ENCODE measurements at places on chromosomes 5 and 9.

GRCh38 chr9:125682340-125682739 lies 24.7 kb downstream of the MAPKAP1 start:
- DNase-seq, result no peak

DNA sequence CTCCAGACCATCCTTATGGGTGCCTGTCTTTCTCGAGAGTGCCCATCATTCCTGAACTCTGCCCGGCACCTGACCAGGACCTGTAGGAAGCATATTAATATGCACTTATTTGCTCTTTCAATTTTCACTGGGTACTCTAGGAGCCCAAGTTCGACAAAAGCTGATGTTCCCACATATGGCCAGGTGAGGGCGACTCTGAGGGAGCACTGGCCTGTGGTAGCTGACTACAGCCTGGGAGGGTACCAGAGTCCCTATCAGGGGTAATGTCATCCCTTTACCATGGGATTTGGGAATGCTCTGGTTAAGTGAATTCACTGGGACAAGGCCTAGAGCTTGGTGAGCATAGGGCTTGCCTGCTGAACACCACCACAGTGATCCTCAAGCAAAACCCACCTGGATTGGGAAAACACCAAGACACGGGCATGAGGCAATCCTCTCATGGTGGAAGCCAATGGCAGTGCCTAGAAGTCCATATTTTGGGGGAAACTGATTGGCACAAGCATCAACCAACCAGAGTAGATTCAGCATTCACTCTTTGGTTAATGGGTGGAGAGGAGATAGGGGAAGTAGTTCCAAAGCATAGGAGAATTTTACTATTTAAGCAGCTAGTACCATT lies 112.2 kb downstream of the MTX3 start:
- DNase-seq, result no peak

DNA sequence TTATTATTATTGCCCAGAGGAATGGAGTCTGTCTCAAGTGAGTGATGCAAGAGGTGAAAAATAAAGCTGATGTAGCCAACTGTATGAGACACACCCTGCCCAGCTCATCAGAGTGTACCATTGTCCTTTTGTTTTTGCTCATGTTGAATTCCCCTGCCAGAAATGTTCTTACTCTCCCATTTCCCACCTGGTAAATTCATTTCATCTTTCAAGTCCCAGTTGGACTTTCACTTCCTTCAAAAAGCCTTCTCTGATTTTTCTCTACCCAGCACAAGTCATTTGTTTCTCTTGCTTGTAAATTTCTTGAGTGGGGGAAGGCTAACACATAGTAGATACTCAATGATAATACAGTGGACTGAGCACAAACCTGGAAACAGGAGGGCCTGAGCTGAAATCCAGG lies 394.5 kb upstream of the ZNF462 start:
- no peak for DNase-seq

GRCh38 chr9:108396193-108396592 lies 459.6 kb downstream of the ACTL7B start:
- no peak for DNase-seq

- no peak for DNase-seq
These were observed 1003.3 kb upstream of the COX7C start for GRCh38 chr5:85614489-85614888.

- no peak for DNase-seq
These were observed at the start of gene BRD3OS for GRCh38 chr9:134024828-134025605. Gene BRD3OS, plus strand, starts transcription at chr9:134025481. Its CDS starts 1,267 bp downstream, at chr9:134026748.

DNA sequence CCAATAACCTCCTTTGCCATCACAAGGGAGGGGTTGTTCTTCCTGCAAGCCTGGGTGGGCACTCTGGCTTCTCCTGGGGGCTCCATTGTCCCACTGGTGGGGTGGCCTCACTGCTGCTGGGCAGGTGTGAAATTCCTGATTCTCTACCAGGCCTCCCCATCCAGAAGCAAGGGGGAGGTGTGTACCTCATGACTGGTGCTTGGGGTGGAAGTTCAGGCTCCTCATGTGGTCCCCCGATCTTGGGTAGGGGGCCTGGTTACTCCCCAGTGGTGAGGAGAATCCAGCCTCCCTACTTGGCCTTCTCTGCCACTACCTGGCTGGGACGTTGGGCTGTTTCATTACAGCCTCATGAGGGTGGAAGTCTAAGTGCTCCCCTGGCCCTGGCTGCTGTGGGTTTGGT lies 433.9 kb downstream of the IRX2 start:
- no peak for DNase-seq

DNA sequence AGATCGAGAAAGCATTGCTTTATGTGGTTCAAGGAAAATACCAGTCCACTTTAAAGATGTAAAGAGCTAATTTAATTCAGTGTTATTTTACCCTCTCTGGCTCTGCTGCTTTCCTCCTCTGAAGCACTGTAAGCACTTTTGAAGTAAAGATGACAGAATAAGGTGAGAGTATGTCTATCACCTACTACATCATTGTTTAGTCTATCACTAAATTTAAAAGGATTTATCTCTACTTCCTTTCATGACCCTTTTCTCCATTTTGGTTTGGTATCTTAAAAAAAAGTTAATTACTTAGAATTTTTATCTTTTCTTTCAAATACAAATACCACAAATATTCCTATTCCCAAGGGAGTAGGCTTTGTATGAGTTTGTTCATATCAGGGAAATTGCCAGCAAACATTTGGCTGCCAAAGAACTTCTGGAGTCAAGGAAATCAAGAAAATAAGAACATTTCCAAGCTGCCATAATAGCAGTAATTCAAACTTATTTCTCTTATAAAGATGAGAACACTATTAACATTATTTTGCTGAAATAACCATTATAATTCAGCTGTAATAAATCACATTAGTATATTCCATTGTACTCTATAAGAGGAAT lies 77.8 kb downstream of the SLC38A9 start:
- DNase-seq, result no peak

DNA sequence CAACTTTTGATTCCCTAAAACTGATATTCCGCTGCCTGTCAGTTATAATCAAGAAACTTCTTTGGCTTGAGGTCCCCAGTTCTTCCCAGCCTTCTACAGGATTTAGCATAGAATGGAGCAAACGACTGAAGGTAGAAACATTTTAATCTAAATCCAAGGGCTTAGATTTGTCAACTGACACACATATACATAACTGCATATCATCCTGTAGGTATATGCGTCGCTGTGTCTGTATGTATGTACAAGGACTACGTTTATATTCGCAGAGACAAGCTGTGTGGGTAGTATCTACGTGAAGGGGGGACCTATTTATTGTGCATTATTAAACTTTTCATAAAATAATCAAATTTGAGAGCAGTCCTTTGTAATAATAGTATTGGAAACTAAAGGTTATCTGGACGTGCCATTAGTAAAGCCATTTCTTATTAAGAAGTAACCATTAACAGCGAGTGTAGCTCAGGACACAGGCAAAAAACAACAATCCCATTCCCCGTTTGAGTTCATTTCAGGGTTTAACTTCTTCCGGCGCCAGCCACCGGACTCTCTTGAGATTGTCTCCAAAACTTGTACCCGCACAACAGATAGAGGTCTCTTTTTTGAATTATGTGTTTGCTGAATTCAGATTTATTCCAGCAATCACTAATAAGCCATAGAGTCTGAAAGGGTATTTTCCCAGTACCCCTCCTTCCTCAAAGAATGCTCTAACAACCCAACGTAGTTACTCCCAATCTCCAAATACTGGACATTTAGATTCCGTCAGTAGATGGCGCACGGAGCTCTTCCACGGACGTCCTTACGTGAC lies 2.1 kb upstream of the MLLT3 start:
- DNase-seq, result no peak

- DNase-seq, result no peak
These were observed 279.2 kb downstream of the NSG2 start for GRCh38 chr5:174324680-174325079.

DNA sequence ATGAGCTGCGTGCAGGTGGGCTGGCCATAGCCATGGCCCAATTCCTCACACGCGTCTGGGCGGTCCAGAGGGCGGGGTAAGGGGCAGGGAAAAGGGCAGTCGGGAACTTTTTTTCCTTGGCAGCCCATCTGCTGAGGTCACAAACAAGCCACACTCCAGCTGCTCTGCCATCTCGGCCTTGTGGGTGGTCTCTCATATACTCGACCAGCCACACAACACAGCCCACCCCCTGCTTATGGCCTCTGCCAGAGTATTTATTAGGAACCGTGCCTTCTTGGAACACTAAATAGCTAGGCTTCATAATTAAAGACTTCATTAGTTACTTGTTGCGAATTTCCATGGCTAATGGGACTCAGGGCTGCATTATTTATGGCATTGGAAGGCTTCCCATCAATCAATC lies 98.5 kb upstream of the LHFPL2 start:
- no peak for DNase-seq

- DNase-seq, result no peak
These were observed 2257.5 kb upstream of the C9orf72 start for GRCh38 chr9:29830821-29831220.

DNA sequence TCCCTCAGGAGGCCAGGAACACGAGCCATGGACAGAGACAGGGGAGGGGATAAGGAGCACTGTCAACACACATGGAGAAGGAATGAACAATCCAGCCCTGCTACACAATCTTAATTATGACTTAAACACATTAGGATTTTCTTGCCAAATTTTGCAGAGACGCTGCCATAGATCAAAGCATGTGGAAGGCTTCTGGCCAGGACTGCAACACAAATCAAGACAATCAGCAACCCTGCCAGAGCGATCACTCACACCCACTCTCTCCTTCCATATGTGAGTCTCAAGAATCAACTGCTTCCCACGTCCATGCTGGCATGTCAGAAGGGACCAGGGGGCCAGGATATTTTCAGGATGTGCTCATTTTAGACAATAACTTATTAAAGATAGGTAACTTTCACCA lies 85.6 kb downstream of the ROR2 start:
- DNase-seq, result no peak

- DNase-seq, result no peak
These were observed 158.5 kb downstream of the MLLT3 start for GRCh38 chr9:20463823-20464222.

GRCh38 chr9:93197670-93198069 lies 13.7 kb downstream of the WNK2 start:
- DNase-seq, result no peak

DNA sequence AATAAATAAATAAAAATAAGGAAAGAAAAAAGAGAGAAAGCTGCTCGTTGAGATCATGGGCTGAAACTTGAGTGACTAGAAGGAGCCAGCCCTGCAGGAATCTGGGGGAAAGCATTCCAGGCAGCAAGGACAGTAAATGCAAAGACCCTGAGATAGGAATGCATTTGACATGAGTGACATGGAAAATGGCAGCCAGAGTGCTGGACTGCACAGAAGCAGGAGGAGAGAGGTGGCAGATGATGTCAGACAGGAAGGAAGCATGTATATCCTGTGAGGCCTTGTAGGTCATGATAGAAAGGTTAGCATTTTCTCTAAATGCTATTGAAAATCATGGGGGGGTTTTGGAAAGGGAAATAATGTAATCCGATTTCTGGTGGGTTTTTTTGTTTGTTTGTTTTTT lies 29.1 kb downstream of the ADRA1B start:
- DNase-seq, result no peak

DNA sequence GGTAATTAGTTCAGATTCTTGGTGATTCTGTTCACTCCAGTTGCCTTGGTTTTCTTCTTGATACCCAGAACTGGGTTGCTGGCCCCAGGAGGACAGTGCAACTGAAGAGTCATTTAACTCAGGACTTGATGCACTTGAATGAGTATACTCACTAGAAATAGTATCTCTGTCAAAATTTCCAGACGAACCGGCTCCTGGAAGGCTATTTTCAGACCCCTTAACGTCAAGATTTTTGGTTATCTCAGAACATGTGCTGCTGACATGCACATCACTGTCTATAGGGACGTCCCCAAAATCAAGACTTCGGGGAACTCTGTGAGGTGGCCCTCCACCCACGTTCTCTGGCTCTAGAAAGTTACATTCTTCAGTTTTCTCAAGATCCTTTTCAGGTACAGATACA lies 56.7 kb upstream of the PCA3 start:
- DNase-seq, result no peak

GRCh38 chr9:6433410-6433809 lies 20.4 kb downstream of the UHRF2 start:
- DNase-seq, result no peak

DNA sequence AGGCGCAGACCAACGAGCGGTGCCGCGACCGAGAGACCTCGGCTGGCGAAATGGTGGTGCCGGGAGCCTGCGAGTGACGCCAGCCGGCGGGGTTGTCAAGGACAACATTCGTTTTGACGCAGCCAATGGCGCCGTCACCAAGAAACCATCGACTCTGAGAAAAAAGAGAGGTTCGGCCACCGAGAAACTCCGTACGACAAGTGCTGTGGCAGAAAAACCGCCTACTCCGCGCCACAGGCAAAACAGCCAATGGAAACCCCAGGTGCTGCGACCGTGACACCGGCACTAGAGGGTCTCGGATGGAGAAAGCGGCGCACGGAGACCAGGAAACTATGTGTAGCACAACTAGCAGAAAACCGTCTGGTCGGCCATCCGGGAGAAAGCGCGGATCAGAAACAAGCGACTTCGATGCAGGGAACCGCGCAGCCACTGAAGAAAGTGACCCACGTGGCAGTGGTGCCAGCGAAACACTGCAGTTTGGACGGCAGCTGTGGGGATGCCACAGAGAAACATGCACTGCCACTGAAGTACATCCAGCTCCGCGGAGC lies 88.8 kb downstream of the ANXA2R start:
- DNase-seq, result no peak

DNA sequence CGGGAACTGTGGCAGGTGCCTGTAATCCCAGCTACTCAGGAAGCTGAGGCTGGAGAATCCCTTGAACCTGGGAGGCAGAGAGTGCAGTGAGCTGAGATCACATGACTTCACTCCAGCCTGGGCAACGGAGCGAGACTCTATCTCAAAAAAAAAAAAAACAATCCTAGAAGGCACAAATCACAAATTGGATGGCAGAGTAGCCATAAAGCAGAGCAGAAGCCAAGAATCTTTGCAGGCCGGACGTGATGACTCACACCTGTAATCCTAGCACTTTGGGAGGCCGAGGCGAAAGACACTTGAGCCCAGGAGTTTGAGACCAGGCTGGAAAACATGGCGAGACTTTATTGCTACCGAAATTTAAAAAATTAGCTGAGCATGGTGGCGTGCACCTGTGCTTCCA lies 9.2 kb upstream of the FUBP3 start:
- DNase-seq, result no peak

DNA sequence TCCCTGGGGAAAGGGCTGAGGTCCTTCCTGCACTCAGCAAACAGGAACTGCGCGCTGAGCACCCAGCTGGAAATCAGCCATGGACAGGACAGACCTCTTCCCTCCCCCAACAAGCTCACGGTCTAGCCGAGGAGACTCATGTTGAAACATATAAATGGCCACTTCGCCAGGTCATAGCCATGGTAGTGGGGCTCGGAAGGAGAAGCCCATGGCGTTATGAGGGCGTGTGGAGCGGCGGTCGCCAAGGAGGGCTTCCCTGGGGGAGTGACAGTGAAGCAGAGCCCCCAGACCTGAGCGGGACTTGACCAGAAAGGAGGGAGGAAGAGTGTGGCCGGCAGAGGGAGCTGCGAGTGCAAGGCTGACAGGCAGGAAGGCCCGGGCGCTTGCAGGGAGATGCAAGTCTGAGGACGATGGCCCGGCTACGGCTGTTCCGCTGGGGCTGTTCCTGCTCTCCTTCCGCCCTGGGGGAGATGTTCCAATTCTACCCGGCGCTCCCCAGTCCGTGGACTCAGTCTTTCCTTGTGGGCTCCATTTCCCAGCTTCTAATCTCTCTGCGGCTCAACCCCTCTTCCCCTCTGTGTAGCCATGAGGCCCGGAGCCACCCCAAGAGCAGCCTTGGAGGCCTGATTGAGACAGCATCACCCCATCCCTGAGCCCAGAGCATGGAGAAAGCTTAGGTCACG lies 43.9 kb upstream of the PRRC2B start:
- no peak for DNase-seq

GRCh38 chr5:76718880-76719279 lies 3.0 kb downstream of the F2R start:
- no peak for DNase-seq

GRCh38 chr9:111854799-111855198 lies 41.8 kb upstream of the UGCG start:
- no peak for DNase-seq

Data from cortex of kidney (tissue), 1 donor.